ENCODE measurements at places on chromosomes 4 and X.

DNA sequence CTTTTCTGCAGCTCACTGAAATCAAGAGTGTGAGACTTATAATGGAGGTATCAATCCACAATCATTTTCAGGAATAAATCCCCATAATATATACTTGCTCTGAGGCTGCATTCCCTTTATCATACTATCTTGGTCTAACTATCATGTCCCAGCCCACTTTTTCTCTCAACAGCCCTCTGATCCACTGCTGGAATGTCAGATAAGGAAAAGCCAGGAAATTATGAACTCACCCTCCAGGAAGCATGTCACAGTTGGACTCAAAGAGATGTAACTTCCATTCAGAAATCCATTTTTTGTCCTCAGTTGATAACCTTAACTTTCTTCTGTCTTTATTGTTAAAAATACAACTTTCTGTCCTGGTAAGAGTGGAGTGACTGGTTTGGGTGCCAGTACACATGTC lies 144.9 kb downstream of the PCDH19 start:
- no peak for DNase-seq

DNA sequence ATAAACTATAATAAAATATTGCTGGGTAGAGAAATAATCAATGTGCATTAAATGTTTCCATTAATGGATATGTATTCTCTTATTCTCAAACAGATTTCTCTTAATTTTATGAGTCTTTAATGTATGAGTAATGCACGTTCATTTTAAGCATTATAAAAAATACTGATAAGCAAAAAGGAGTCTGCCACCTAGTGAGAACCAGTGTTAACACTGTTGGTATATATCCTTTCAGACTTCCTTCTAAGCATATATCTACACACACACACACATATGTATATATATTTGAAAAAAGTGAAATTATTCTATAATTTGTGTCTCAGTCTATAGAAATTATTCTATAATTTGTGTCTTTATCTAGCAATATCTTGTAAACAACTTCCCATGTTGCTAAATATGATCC lies 49.9 kb upstream of the MTMR1 start:
- peak; percentile 3 for DNase-seq

DNA sequence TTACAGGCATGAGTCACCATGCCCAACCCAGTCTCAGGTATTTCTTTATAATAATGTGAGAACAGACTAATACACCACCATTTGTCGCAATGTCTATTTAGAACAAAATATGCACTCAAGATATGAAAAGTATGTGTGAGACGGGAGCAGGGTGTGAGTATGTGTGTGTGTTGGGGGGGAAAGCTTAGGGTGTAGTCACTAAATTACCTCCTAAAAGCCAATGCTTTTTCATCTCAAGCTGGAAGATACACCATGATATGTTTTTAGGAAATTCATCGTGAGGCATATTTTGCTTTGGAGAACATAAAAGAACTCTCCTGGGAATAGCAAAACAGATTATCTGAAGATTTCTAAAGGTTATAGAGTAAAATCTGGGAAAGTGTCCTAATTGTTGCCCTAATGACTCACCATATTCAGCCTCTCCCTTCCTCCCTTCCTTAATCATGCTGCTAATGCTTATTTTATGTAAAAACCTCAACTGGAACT lies 262.7 kb downstream of the PDHA2 start:
- no peak for DNase-seq

GRCh38 chrX:41923978-41924683 lies 777 bp upstream of the CASK start:
- DNase-seq = peak; percentile 54

GRCh38 chr4:4480685-4481398 lies 61.0 kb downstream of the STX18 start:
- DNase-seq = peak; percentile 24

- DNase-seq = no peak
Measured at GRCh38 chr4:57550198-57550597, 440.0 kb upstream of the IGFBP7 start.

- DNase-seq = peak; percentile 98
Measured at GRCh38 chr4:128517739-128518510, 230.3 kb upstream of the PGRMC2 start.

GRCh38 chrX:10166731-10167151 lies 10.0 kb downstream of the CLCN4 start:
- DNase-seq = peak; percentile 75

DNA sequence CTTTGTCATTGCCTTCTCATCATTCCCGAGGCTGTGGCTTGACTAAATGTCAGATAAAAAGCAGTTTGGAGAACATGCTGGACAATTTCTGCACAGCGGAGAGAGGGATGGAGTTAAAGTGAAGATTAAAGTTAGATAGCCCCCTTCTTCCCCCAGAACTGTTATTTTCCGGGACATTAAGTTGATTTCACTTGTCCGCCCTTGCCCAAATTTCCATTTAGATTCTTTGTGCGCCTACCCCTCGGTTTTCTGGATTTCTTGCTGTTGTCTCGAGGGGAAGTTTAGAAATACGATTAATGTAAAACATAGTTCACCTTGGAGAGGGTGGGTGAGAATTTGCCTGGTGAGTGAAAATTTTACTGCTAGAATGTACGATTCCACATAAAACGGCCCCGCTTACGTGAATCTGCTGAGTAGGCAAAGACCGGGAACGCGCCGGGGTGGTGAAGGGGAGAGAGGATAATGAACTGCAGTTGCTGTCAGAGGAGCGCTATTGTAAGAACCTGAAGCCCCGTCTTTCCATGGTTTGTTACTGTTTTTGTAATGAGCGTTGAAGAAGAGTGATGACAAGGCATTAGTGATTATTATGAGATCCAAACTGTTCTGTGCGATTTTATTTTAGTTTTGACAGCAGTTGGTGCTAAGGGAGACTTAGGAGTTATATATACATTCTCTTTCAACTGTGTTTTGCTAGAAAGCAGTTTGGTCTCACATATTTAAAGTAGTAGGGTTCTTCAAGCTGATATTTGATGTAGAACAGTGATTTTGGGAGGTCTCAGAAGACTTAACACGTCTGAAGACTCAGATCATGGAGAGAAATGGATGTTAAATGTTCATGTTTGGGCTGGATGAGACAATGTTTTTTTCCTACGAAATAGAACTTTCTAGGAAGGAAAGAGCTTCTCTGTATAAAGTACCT lies 73.0 kb downstream of the AFF1 start:
- peak; percentile 49 for DNase-seq

DNA sequence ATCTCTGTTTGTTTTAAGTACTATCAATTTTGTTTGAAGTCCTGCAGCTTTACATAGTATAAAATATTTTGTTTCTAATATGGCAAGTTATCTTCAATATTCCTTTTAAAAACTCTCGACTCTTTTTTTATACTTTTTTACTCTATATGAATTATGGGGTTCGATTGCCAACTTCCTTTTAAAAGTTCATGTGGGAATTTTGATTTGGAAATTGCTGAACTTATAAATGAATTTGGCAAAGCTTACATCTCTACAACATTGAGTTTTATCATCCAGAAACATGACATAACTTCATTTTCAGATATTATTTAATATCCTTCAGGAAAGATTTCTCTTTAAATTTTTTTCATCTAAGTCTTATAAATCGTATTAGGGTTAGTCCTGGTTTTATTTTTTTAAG lies 60.8 kb downstream of the ASB9 start:
- DNase-seq = no peak

DNA sequence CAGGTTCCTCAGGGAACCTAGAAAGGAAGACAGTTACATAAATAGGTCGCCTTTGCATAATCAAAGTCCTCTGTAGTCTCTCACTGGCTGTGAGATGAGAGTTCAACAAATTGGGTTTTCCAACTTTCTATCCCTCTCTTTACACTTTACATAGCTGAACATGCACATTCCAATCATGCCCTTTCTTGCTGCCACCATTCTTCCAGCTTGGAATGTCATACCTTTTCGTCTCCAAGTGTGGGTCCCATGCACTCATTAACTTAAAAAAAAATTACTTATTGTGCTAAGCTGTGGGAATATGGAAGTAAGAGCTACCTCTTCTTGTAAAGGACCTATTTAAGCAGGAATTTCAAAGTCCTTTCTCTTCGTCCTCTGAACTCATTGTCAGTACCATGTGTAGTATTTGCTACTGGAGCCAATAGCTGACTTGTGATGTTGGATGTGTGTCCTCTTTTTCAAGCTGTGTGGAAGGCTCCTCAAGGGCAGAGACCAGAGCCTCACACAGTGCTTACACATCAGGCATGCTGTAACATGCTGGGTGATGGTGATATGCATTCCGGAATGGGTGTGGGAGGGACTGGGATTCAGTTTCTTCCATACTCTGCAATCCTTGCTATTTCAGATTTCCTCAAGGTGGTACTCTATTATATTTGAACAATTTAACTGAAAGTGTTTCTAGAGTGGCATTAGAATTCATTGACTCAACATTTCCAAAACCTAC lies 7.1 kb downstream of the ENOPH1 start:
- no peak for DNase-seq

GRCh38 chr4:105318486-105318885 lies 155.4 kb downstream of the PPA2 start:
- no peak for DNase-seq

DNA sequence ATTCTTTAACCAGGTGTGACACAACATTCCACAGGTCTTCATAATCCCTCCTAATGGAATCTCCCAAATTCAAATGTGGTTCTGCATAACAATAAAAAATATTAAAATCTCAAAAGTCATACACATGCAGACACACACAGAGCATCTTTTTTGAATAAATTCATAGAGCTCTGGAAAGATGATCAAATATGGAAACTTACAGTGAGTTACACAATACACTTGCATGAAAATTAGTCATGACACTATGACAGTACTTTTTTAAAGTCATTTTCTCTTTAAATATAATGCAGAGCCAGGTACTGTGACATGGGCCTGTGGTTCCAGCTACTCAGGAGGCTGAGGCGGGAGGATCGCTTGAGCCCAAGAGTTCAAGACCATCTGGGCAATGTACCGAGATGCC lies 38.9 kb downstream of the DDX60L start:
- no peak for DNase-seq

GRCh38 chr4:18533262-18533775 lies 511.8 kb upstream of the LCORL start:
- no peak for DNase-seq

- no peak for DNase-seq
Measured at GRCh38 chrX:19725641-19726040, 161.8 kb downstream of the SH3KBP1 start.

- DNase-seq = no peak
Measured at GRCh38 chrX:129316461-129316860, 206.8 kb downstream of the SMARCA1 start.

DNA sequence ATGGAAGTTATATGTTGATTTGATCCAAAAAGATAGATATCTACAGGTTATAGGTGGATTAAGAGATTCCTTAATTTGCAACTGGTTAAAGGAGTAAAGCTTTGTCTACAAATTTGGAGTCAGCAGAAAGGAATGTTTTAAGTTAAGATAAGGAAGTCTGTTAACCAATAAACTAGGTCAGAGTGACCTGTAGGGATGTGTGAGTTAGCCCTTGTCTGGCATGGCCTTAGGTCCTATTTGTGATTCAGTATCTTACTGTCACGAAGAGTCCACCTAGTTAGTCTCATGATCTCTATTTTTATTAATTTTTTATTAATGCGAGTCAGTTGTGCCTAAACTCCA lies 230.8 kb downstream of the INPP4B start:
- DNase-seq = peak; percentile 83

- no peak for DNase-seq
Measured at GRCh38 chr4:145703850-145704497, 24.0 kb downstream of the C4orf51 start.

DNA sequence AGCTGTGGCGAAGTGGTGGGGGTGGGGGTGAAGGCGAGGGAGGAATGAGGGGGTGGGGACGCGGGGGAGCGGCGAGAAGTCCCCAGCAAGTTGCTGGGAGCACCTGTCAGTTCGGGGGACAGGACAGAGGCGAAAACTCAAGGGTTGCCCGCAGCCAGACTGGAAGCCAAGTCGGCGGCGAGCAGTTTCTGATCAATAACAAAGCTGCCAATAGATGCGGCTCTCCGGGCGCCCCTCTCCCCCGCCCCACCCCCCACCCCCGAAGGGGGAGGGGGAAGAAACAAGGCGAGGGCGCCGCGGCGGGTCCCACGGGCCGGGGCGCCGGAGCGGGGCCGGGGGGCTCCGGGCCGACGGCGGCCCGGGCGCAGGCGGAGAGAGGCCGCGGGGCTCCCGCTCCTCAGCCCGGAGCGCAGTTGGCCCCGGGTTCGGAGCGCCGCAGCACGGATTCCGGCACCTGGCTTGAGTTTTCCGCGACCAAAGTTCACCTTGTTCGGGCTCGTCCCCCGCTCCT lies 379 bp downstream of the PDGFC start:
- no peak for DNase-seq

DNA sequence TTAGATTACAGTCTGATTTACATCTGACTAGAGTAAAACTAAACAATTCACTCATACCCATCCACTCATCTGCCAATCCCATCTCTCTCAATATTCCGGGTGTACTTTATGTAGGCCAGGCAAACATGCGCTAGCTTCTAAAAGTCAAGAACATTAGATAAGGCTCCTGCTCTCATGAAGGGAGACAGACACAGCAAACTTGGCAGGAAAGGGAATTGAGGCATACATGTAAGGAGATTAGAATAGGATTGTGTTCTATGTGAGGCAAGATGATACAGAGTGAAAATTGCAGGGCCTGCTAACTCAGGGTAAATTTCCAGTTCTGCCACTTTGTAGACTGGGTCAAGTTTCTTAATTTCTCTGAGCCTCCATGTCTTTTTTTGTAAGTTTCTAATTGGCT lies 135.8 kb downstream of the CDS1 start:
- DNase-seq = no peak

DNA sequence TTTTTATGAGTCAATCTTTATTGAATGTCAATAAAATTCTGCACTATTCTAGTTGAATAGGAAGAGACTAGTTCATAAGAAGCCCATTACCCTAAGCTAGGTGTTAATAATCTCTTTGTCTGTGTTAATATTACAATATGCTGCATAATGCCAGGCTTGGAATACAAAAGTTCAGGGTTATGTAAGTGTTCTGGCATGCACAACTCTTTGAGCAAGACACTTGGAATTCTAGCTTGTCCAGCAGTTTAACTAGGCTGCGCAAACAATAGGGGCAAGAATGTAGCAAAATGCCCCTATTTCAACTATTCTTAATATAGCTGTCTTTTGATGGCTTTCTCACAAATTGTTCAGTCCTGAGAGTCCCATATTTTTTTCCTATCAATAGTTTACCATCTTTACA lies 31.3 kb upstream of the ETNPPL start:
- DNase-seq = no peak

GRCh38 chr4:120144634-120145033 lies 78.0 kb upstream of the MAD2L1 start:
- DNase-seq = no peak

DNA sequence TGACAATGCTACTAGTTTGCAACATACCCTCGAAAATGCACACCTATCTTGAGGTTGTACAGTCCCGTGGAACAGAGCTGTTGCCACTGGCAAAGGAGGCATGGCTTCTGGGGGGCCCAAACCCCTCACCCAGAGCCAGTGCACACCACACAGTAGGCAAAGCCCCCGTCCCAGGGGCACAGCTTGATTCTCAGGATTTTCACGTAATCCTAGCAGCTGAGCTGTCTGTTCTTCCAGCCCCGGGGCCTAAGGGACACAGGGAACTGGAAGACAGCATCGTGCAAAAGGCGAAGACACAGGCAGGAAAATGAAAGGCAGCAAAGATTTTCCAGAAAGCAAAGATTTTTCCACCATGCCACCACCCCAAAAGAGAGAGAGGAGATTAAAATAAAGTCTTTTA lies 77.2 kb downstream of the JAKMIP1 start:
- no peak for DNase-seq

GRCh38 chr4:53450773-53451172 lies 73.3 kb downstream of the FIP1L1 start:
- no peak for DNase-seq

GRCh38 chr4:7399440-7400234 lies 35.1 kb downstream of the PSAPL1 start:
- no peak for DNase-seq

- DNase-seq = no peak
Measured at GRCh38 chr4:134756421-134756820, 554.8 kb upstream of the PABPC4L start.
